ENCODE measurements at places on chromosomes 6 and 20.
A peak's percentile ranks its signal among the peaks of the same experiment; 100 is the strongest.

- DNase-seq: peak; percentile 12
Observed at GRCh38 chr6:56959094-56959493, 4.2 kb downstream of the BEND6 start.

- DNase-seq: no peak
Observed at GRCh38 chr6:127204281-127204680, 62.4 kb upstream of the RNF146 start.

DNA sequence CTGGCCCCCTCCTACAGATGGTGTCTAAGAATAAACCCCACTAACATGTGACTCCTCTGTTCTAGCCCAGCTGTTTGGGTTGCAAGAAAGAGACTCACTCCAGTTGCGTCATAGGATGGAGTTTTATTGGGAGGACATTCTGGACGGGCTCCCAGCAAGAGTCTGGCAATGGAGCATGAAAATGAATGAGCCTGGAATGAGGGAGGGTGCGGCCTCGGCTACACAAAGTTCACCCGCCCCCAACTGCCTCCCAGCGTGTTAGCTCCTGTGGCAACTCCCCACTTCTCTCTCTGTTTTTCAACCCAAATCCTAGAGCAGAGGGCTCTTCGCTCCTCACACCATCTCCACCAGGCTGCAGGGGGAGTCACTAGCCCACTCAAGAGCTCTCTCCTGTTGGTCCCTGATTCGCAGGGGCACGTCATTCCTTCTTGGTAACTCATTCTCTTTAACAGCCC lies 5.1 kb upstream of the ADAM33 start:
- peak; percentile 89 for DNase-seq

DNA sequence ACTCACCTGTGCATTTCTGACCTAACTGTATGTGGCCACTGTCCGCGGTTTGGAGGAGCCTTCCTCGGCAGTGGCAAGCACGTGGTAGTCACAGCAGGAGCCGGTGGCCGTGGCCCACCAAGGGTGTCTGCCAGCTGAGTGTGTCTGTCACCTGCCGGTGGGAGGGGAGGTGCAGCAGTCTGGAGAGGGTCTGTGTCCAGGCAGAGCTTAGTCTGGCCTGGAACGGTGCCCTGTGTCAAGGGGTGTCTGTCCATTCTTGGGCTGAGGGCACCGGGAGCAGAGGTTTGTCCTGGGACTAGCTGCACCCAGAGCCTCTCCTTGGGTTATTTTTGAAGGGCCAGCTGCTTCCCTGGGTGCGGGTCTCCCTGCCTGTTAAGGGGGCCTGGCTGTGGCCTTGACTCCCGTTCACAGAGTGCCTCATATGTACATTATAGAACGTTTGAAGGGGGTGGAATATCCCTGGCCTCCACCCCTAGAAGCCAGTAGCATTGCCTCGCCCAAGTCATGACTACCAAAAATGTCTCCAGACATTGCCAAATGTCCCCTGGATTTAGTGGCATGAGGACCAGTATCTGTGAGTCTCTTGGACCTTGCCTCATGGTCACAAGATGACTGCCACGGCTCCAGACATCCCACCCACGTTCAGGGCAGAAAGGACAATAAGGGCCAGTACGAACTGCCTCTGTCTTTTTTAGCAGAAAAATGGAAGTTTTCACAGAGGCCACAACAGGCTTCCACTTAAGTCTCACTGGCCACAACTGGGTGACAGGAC lies 5.2 kb downstream of the RBM38 start:
- no peak for DNase-seq

- DNase-seq: peak; percentile 69
Observed at GRCh38 chr6:155327326-155328073, 13.2 kb upstream of the TFB1M start.

GRCh38 chr20:760751-761417 lies 7.4 kb downstream of the SLC52A3 start:
- peak; percentile 2 for DNase-seq

GRCh38 chr6:88422831-88423230 lies 256.7 kb upstream of the CNR1 start:
- no peak for DNase-seq

- no peak for DNase-seq
Observed at GRCh38 chr6:137846772-137847313, 20.2 kb upstream of the TNFAIP3 start.

- no peak for DNase-seq
Observed at GRCh38 chr20:20638878-20639277, 73.6 kb downstream of the RALGAPA2 start.

- no peak for DNase-seq
Observed at GRCh38 chr6:164150232-164150631, 735.7 kb downstream of the QKI start.

DNA sequence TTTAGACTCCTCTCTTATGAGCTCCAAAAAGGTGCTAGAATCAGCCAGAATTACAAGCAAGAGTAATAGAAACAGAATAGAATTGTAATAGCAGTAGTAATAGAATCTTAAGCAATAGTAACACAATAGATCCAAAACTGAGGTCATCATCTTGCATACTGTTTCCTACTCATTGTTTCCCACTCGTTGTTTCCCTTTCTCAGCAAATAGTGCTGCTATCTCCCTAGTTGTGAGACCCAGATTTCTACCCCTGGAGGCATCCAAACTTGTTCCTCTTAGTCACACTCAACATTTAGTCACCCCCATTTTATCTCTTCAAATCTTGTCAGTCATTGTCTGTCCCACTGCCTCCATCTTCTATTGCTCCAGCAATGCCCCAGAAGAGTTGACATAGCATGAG lies 356.9 kb upstream of the MARCKS start:
- DNase-seq: no peak

DNA sequence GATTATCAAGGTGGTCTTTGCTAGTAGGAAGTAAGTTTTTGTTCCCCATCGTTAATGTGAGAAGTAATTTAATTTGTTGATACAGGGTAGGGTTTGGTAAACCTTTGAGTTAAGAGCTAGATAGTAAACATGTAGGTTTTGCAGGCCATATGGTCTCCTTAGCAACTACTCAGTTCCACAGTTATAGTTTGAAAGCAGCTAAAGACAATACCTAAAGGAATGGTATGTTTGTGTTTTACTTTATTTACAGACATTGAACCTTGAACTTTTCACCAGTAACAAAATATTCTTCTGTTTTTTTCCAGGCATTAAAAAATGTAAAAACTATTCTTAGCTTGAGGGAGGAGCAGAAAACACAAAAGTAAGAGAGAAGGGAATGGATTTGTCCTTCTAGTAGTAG lies 1.7 kb downstream of the CAP2 start:
- DNase-seq: no peak

GRCh38 chr6:133245422-133245903 lies 4.3 kb downstream of the EYA4 start:
- no peak for DNase-seq

DNA sequence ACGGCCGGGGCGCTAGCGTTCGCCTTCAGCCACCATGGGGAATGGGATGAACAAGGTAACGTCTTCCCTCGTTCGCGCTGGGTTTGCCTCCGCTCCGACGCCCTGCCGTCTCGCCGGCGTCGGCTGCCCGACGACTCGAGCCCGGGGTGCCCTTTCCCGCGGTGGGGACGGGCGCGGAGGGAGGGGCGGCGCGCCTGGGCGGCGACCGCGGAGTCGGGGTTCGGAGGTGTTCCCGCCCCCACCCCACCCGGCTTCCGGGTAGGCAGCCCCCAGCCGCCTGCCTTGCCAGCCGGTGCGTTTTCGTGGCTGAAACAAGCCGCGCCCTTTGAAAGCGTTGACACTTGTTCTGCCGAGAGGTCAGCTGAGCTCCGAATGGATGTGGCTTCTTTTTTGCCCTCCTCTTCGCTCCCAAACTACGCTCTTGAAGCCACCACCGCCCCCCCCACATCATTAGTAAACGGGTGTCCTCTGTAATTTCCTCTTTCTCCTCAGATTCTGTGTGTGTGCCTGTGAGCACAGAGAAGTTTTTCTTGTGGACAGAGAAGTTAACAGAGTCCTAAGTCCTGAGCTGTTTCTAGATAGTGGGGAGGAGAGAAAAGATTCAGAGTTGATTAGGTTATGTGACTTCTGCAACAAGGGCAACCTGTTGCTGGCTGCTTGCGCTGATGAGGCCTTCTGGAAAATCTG lies 362 bp downstream of the DUSP22 start:
- peak; percentile 29 for DNase-seq

GRCh38 chr6:36248980-36249379 lies 20.9 kb upstream of the PNPLA1 start:
- no peak for DNase-seq

DNA sequence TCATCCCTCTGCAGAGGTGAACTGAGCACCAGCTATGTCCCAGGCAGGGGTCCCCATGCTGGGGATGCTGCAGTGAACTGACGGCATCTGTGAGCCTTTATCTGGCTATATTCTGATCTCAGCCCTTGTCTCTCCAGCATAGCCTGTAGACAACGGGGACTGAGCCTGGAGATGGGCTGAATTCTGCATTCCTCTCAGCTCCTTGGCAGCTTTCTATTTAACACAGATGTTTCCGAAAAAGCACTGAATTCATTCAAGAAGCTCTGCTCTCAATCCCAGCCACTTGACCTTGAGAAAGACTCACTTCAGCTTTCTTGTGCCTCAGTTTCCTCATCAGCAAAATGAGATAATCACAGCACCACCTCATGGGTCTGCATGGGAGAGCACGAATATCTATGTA lies 204.4 kb upstream of the PMEPA1 start:
- no peak for DNase-seq

- DNase-seq: peak; percentile 71
Observed at GRCh38 chr20:266596-267562, 9.4 kb downstream of the DEFB132 start.

DNA sequence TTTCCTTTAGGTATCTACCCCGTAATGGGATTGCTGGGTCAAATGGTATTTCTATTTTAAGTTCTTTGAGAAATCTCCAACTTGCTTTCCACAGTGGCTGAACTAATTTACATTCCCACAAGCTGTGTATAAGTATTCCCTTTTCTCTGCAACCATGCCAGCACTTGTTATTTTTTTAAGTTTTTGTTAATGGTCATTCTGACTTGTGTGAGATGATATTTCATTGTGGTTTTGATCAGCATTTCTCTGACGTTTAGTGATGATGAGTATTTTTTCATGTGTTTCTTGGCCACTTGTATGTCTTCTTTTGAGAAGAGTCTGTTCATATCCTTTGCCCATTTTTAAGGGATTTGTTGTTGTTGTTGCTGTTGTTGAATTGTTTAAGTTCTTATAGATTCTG lies 871.1 kb downstream of the KIF16B start:
- DNase-seq: peak; percentile 75

- DNase-seq: no peak
Observed at GRCh38 chr20:36092398-36093024, 62.0 kb upstream of the EPB41L1 start.

DNA sequence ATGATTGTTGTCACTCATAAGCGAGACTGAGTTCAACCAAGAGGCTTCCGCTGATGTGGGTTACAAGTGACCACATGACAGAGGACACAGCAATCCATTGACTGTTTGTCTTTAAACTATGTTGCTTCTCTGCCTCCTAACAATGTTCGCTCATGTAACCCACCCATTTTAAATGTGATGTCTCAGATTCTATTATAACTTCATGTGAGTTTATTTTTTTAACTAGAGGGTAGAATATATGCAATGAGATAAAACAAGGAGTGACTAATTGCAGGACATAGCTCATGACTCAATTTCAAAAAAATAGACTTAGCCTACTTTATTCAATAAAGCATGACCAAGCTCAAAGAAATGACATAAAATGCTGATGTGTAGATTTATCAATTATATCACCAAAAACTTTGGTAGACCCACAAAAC lies 119.2 kb upstream of the SASH1 start:
- DNase-seq: peak; percentile 63

DNA sequence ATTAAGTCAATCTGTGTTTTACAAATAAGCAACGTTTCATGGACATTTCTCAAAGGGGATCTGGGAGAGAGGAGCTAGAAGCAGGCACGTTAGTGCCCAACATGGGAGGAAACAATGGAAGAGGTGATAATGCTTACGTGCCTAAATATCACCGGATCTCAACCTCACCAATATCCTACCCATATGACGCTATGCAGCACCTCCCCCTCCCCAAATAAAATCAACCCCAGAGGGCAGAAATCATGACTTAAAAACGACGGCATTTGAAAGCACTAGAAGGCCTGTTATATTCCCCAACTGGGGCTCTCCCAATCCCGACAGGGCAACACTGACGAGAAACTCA lies 425 bp downstream of the HBS1L start:
- no peak for DNase-seq

- DNase-seq: no peak
Observed at GRCh38 chr6:50925981-50926380, 107.3 kb downstream of the TFAP2B start.

- DNase-seq: peak; percentile 86
Observed at GRCh38 chr20:12925210-12925755, 83.5 kb upstream of the SPTLC3 start.

GRCh38 chr20:13659288-13659687 lies 20.6 kb upstream of the TASP1 start:
- no peak for DNase-seq

GRCh38 chr6:139820210-139820609 lies 445.8 kb upstream of the CITED2 start:
- peak; percentile 95 for DNase-seq

DNA sequence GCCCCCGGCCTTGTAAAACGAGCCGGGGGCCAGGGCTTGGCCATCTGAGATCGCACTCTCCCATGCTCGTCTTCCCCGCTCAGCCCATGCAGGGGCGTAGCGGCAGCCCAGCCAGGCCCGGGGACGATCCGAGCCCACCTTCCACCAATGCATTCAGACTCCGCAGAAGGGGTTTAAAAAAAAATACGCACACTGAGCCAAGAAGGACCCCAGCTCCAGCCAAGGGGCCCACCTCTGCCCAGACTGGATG lies 320 bp downstream of the GSTA4 start:
- DNase-seq: no peak

DNA sequence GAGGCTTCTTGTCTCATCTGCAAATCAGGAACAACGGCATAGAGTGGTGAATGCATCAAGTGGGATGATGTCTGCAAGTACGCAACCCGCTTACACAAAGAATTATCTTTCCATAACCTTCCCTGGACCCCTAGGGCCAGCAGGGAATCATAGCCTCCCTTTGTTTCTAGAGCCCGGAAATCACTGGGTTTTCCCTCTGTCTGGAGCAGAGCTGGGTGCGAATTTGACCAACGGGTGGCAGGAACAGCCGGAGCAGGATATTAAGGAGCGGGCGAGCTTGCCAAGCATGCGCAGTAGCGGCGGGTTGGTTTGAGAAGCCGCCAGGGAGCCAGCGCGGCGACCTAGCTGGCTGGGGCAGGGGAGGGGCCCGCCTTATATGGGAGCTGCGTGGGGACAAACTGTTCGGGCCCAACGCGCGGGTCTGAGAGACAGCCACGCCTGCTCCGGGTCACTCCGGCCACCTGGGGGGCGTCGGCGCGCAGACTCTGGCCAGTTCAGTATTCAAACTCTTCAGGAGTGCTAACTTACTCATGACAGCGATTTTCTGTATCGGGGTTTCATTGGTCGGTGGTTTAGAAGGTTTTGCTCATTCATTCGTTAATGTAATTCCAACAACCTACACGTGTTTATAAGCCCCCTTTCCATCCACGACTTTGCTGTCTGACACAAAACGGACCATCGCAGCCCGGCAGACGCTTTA lies 1.6 kb upstream of the KIF16B start:
- DNase-seq: peak; percentile 80

GRCh38 chr20:43514648-43514999 lies 7.1 kb downstream of the L3MBTL1 start:
- DNase-seq: peak; percentile 11

- no peak for DNase-seq
Observed at GRCh38 chr20:50020288-50020687, 37.5 kb downstream of the SNAI1 start.

GRCh38 chr20:57387945-57388371 lies 3.2 kb upstream of the RBM38 start:
- DNase-seq: no peak

GRCh38 chr6:167794161-167795157 lies 32.3 kb upstream of the AFDN start:
- DNase-seq: no peak

GRCh38 chr20:17762873-17763557 lies 63.2 kb downstream of the BANF2 start:
- no peak for DNase-seq
